ENCODE measurements at places on chromosomes 3 and 15.

- DNase-seq: no peak
Measured at GRCh38 chr15:80645494-80646065, 49.5 kb upstream of the ABHD17C start.

DNA sequence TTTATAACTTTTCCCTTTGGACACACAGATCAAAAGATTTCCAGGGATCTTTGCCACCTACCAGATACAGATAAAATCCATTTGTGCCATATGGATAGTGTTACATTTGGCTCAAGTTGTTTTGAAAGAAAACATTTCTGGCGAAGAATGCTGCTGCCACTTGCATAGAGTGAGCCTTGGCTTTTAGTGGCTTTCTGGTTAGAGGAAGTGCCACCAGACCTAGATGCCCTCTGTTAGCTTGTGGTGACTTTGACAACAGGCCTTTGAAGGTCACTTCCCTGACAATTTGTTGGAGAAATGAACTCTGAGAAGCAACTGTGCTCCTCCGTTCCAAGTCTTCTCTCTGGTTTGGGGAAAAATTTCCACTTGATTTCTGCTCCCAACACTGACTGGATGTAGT, 158.0 kb downstream of the CHST2 start:
- DNase-seq: no peak

GRCh38 chr3:63395960-63396359, 117.9 kb downstream of the SYNPR start:
- DNase-seq: no peak

DNA sequence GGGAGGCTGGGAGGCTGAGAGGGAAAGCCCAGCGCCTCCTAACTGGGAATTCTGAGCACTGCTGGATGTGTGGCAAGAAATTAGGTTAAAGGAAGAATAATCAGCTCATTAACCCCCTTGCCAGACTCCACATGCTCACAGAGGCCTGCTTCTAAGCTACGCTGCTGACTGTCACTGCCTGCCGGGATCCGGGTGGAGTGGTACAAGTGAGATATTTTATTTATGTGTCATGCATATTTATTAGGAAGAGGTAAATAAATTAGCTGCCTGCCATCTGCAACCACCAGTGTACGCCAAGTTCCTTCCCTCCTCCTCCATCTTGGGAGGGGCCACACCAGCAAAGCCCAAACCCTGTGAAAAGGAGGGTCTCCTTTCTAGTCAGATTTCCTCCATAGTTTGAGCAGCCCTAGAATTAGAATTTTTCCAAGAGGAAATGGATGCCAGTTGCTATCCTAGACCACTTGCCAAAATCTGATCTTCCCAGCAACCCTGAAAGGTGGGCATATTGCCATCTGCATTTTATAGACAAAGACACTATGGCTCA, 43.5 kb upstream of the GRIP2 start:
- DNase-seq: no peak

DNA sequence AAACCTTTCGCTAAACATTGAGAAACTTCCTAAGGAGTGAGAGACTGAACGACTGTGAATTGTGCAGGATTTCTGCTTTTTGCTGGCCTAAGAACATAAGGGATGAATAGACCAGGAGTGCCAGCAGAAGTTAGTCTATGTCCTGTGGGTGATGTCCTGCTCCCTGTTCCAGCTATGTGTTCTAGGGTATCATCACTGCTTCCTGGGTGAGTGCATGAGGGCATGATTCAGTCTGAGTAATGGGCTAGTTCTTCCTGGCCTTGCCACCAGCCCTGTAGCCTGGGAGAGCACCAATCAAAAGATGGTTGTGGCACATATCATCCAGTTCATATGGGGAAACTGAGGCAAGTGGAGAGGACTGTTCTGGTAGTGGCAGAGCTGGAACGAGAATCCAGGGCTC, 153.9 kb upstream of the TPM1 start:
- no peak for DNase-seq

- DNase-seq: no peak
Measured at GRCh38 chr3:8739757-8740504, 6.3 kb downstream of the CAV3 start.

DNA sequence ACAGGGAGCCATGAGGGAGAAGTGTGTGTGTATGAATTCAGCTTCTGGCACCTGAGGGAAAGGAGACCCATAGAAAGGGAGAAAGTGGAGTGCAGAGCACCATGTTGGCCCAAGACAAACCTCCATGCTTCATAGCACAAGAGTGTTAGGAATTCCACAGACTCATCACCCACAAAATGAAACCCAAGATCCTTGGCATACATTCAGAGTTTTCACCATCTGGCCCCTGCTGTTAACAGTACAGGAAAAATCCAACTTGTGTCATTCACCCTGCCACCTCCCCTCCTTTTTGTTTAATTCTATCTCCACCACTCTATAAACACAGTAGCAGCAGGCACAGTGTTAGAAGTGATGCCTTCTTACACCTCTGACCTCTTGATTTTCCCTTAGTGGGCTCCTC, 60.0 kb upstream of the MNS1 start:
- no peak for DNase-seq

- no peak for DNase-seq
Measured at GRCh38 chr3:105857601-105858000, 11.2 kb downstream of the CBLB start.

- DNase-seq: no peak
Measured at GRCh38 chr15:88645171-88646087, 6.6 kb downstream of the ISG20 start.

GRCh38 chr3:148730676-148731075, 33.0 kb downstream of the AGTR1 start:
- no peak for DNase-seq

GRCh38 chr3:5274091-5274490, 86.6 kb downstream of the EDEM1 start:
- no peak for DNase-seq

- no peak for DNase-seq
Measured at GRCh38 chr3:171229173-171229572, 202.7 kb upstream of the SLC2A2 start.

DNA sequence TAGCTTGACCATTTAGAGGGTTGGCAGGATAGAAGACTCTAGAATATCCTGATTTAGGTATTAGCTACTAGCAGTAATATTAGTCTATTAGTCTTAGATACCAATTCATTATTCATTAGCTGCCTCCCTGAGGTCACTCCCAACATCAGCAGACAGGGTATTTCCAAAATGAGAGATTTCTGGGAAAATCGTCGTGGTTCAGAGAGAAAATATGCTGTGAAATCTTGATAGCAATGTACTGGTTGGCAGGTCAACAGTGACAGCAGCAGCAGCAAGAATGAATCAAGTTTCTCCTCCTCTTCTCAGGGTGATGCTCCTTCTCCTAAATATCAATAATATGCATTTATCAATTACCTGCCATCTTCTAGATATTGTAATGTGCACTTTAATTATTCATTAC, 41.3 kb upstream of the ROBO1 start:
- no peak for DNase-seq

GRCh38 chr3:9976721-9977709, 9.6 kb downstream of the EMC3 start:
- no peak for DNase-seq

DNA sequence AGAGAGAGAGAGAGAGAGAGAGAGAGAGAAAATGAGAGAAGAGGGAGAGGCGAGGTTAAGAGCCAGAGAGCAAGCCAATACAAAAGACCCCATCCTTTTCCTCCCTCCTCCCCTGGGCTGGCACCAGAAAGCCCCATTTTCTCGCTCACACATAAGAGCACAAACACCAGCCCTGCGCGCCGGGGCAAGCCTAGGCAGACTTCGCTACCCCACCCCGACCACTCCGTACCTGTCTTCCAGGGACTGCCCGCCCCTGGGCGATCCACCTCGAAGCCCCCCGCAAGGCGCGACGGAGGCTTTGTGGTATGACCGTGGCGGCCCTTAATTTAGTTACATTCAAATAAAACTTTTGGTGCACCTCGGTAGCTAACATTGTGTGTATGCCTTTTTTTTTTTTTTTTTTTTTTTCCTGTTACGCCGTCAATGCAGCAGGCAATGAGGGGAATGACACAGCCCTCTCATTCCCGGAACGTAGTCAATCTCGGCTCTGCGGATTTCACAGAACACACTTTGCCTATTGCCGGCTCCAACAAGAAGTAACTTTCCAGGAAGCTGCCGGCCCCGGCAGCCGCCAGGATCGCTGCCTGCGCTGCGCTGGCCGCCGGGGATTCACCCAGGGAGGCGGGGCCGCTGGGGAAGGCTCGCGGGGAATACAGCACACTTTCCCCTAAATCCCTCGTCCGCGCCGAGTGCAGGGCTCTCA, 7.7 kb downstream of the BCL6 start:
- no peak for DNase-seq

- no peak for DNase-seq
Measured at GRCh38 chr3:183781246-183781645, 44.1 kb downstream of the MAP6D1 start.

- no peak for DNase-seq
Measured at GRCh38 chr3:185532901-185533300, 19.5 kb downstream of the LIPH start.

DNA sequence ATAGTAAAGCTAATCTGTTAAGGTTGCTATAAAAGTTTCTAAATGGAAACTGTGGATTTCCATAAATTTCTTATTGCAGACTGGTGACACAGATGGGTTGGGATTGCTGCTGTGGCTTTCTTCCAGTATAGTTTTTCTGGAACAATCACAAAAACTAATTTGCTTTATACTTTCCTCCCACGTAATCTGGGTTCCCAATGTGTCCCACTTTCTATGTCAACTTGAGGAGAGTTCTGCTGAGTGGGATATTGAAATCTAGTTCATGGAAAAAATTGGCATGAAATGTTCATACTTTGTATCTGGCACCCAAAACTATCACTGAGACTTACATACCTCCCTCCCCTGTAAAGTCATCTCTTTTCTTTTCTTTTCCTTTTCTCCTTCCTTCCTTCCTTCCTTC, 126.8 kb downstream of the TGFBR2 start:
- no peak for DNase-seq

DNA sequence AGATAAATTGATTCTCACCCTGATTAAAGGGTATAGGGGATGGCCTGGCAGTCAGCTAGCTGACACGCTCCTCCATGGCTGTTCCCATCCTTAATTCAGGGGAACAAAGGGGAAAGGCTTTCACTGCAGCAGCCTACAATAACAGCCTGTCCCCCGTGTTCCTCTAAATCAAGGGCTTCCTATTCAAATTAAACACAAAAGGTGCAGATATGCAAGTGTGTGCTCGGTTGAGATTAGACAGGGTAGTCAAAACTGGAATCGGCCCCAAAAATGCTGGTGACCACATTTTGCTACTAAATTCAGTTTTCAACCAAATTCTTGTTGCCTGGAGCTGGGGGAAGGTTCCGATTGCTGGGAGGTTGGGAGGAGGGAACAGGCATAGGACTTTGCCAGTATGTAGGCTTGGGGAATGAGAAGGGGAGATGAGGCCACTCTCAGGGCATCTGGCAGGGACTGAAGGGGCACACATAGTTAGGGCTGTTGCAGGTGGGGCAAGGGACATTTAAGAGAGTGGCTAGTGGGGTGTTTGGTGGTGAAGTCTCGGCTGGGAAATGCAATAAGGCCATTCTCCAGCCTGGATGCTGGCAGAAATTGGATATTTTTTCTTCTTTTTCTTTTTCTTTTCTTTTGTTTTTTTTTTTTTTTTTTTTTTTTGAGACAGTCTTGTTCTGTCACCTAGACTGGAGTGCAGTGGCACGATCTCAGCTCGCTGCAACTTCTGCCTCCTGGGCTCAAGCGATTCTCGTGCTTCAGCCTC, 32.9 kb upstream of the CTSH start:
- DNase-seq: no peak

- DNase-seq: no peak
Measured at GRCh38 chr3:106906074-106906473, 471.2 kb upstream of the CCDC54 start.

- DNase-seq: no peak
Measured at GRCh38 chr3:185558395-185558794, 6.0 kb upstream of the LIPH start.

GRCh38 chr15:92711457-92711831, 55.9 kb upstream of the FAM174B start:
- no peak for DNase-seq

GRCh38 chr3:107025961-107026360, 351.3 kb upstream of the CCDC54 start:
- DNase-seq: no peak

GRCh38 chr3:125958511-125959316, 10.3 kb upstream of the ROPN1B start:
- DNase-seq: no peak

DNA sequence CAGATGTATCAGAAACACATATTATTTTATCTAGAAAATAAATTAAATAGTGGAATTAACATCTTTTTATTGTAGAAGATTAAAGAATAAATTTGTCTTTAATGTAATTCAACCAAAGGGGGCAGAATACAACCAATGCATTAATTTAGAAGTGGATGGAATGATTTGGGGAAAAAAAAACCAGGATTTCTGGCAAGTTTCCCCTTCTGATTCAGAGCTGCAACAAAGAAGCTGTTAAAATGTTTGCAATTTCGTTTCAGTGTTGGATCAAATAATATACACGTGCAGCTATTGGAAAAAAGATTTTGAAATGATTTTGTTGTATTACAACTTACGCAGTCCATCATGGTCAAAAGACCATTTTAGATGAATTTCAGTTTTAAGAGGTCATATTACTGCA, 71.6 kb upstream of the ZNF280D start:
- no peak for DNase-seq

GRCh38 chr3:184016169-184016570, 1.5 kb downstream of the ABCC5 start:
- DNase-seq: no peak

DNA sequence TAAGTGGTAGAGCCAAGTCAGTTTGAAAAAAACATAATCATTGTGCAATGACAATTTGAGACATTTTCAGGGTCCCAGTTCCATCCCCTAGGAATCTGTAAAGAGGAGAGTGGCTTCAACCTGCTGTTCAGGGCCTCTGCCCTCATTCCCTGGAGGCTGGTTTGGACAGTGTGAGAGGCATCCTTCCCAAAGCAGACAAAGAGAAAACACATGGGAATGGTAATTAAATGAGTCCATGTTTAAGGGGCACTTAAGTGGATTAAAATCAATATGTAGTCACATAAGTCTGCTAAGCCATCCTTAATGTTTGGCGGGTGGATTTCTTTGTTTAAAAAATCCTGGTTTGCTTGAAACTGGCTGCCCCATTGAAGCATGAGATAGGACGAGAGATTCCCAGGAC, 146.3 kb upstream of the CTDSPL start:
- DNase-seq: no peak

DNA sequence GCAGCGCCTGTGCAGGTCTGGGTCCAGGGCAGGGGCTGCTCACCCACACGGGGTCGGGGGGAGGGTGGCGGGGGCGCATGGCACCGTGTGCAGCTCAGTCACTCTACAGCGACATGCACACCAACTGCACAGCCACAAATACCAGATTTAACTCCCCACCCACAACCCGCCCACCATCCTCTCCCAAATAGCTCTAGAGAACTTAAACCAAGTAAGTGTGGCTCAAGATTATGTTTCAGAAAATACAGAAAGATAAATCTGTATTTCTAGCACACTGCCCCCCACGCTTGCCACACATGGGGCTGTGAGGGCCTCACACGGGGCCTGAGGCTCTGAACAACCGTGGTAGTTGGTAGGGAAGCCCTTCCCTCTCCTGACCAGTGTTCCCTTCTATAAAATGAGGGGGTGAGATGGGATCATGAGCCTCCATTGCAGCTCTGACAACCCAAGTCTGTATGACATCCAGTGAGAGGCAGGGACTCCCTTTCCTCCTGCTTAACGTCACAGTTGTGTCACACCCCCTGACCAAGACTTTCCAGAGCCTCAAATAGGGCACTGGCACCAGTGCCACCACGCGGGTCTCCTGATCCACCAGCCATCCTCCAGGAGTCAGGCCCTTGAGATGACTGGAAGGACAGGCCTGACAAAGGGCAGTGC, 23.1 kb downstream of the POC1A start:
- no peak for DNase-seq

- peak; percentile 11 for DNase-seq
Measured at GRCh38 chr15:71443538-71443937, 328.3 kb downstream of the THSD4 start.

- DNase-seq: no peak
Measured at GRCh38 chr3:27716309-27716708, 5.8 kb downstream of the EOMES start.

Measured in stimulated activated CD4-positive, alpha-beta T cell treated with anti-CD3 and anti-CD28 coated beads, Interleukin-15, amount 100 ng/mL, for 1 hour (primary cell).